NCI-H446 (cell line): ENCODE measurements at places on chromosomes 2 and 18.

DNA sequence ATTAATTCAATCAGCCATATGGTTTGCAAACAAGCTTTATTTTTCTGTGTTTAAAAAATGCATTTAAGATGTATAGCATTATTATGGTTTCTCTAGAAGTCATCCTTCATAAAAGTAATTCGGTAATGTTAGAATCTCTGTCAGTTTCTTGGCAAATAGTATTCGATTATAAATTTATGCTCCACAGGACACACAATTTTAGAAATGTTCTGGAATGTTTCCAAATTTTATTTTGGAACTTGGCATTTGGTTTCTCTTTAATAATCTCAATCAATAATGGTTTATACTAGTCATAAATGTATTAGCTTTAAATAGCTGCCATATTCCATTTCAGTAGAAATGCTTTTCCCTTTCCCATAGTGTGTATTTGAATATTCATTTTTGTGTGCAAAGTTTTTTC, 156.4 kb downstream of the PLCL1 start:
- peak; percentile 3 for DNase-seq

- no peak for DNase-seq
Measured at GRCh38 chr2:9573013-9573720, 17.5 kb upstream of the ADAM17 start.

- no peak for DNase-seq
Measured at GRCh38 chr18:78782951-78783563, 196.6 kb upstream of the SALL3 start.

DNA sequence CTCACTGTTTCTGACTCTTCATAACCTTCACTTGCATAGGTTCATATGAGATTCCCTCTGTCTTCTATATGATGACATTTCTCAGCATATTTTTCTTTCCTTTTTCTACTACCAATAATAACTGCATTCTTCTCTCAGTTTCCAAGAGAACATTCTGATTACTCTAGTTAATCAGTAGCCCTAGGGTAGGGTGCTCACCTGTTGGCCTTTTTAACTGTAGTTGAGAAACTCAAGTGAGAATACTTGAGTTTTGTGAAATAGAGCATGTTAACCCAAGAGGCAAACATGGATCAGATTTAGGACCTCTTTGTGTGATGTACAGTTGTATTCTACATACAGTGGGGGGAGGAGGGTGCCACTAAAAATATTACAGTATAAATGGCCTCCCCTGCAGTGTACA, 308.0 kb downstream of the CMPK2 start:
- no peak for DNase-seq

- no peak for DNase-seq
Measured at GRCh38 chr18:32769071-32769585, 3.7 kb downstream of the KLHL14 start.
